ENCODE measurements at places on chromosomes 6 and 20.

DNA sequence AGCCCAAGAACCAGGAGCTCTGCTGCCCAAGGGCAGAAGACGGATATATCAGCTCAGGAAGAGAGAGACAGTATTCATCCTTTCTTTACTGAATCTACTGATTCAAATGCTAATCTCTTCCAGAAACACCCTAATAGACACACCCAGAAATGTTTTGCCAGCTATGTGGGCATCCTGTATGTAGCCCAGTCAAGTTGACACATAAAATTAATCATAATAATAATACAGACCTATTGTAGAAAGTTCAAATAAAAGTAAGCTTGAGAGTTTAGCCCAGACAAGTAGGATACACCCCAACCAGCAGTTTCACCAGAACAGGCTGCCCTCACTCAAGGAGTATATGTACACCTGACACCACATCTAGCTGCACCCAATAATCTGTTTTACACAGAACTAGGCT lies 73.9 kb upstream of the VGLL2 start:
- no peak for DNase-seq

- no peak for DNase-seq
Measured at GRCh38 chr6:100232781-100233573, 231.7 kb downstream of the SIM1 start.

- DNase-seq: no peak
Measured at GRCh38 chr6:124819346-124819745, 142.9 kb upstream of the RNF217 start.

- peak; percentile 31 for DNase-seq
Measured at GRCh38 chr20:47620808-47621805, 119.4 kb downstream of the NCOA3 start.

DNA sequence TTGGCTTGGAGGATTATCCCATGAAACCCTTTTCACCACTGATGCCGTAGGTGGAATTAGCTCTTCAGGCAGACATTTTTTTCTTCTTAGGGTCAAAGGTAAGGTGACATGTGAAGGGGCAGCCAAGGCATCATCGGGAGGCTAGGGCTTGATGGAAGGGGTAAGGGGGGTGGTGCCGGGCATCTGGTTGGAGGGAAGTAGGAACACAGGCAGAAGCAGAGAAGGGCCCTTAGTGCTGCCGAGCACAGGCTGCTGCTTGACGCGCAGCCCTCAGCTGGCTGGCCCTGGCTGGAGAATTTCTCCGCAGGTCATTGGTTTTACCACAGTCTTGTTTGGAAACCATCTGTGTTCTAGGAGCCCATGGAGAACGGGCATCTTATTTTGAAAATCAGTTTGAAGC lies 54.7 kb downstream of the TRAF3IP2 start:
- no peak for DNase-seq

GRCh38 chr20:427401-427800 lies 19.3 kb downstream of the RBCK1 start:
- no peak for DNase-seq

DNA sequence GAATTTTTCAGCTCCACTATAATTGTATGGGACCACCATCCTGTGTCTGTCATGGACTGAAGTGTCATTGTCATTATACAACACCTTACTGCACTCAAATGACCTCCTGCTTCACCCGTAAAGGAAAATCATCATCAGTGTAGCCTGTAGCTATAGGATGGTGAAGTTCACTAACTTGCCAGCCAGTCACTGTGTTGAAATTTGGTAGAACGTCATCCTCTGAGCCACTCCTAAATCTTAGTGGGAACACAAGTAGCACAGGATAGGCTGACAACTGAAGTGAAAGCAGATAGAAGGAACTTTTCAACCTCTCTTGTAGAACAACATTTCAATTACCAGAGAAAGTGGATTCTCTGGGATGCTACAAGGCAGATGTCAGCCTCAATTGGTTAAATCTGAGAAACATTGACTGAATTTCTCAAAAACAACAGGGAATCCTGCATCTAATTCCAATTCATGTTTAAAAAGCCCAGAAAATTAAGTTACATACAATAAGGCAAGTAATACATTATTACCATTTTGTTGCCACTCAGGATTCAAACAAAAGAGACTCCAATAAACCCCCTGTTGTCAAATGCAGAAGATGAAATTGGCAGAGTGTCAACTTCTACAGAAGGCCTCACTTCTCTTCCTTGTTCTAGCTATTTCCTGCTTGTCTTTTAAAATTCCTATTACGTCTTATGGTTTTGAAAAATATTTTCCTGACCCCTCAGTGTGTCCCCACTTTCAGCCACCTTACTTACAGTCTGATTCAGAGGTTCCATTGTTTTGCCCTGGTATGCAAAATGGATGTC lies 647.9 kb upstream of the AGPAT4 start:
- DNase-seq: no peak

GRCh38 chr20:6265204-6265904 lies 142.5 kb upstream of the FERMT1 start:
- DNase-seq: peak; percentile 20

DNA sequence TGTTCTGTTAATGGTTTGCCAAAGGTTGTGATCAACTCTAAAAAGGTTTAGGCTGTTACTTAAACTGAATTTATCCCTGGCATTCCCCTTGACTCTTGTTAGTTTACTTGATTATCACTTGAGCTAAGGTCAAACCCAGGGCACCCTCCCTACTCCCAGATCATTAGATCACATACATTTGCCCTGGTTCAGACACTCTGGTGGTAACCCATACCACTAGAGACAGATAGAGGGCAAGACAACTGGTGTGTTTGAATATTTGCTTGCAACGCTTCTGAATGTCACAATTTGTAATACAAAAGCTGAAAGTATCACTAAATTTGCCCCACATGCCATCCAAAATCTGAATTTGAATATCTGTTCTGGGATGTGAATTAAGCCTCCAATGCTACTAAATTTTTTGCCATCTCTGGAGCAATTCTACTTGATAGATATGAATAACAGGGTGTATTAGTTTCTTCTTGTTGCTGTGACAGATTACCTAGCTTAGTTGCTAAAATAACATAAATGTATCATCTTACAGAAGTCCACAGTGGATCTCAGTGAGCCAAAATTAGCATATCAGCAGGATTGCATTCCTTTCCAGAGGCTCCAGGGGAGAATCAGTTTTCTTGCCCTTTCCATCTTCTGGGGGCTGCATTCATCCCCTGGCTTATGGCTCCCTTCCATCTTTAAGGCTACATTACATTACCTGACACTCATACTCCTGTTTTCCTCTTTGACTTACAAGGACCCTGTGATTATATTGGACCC lies 45.4 kb downstream of the FIG4 start:
- DNase-seq: no peak

DNA sequence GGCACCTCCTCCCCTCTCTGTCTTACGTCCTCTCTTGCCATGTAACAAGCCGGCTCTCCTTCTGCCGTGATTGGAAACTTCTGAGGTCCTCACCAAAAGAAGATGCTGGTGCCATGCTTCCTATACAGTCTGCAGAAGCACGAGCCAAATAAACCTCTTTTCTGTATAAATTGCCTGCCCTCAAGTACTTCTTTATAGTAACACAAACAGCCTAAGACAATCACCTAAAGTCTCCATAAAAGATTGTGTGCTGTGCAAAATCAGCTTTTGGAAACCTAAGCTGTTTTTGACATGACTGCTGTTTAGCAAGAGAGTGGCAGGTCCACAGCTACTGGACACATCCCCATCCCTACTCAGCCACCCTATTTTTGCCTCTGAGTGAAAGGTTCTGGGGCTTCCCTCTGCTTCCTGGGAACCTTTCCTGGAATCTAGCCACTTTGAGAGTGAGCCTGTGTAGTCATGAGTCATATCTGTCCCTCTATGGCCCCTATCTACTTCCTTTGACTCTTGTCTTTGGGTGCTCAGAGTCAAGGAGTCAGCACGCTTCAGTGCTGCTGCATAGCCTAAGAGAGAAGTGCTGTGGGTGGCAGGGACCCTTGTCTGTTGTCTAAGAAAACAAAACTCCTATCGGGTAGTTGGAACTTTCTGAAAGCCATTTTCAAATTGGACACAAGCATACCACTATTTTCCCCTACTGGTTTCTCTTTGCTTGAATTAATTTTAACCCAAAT lies 110.0 kb downstream of the PPP1R14C start:
- no peak for DNase-seq

DNA sequence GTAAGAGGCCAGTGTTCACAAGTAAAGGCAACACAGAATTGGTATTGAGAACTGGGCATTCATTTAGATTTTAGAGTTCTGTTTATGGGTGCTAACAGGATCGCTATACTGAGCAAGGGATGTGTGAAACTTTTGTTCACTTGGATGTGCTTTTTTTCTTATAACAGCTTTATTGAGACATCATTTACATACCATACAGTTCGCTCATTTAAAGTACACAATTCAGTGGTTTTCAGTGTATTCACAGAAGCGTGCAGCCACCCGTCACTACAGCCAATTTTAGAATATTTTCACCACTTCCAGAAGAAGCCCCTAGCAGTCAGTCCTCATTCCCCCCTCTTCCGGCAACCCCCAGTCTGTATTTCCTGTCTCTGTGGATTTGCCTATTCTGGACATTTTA lies 48.7 kb downstream of the GFRA4 start:
- no peak for DNase-seq

GRCh38 chr6:167717455-167717854 lies 109.3 kb upstream of the AFDN start:
- no peak for DNase-seq

DNA sequence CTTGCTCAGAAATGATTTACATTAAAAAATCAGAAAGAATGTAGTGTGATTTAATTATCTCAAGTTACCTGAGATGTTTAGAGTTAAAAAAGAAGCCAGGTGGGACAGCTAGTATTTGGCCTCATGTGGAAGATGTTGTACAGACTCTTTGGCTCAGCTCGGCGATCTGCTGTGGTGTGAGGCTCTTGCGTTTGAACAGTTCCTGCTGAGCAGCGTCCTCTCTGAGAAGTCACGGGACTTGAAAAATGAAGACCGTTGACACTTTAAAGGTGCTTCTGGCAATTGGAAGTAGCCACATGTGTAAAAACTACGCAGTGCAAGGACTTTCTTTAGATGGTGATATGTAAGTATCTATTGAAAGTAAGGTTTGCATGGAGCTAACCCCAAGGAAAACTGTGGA lies 169.0 kb downstream of the BACH2 start:
- no peak for DNase-seq

- no peak for DNase-seq
Measured at GRCh38 chr6:72676995-72677394, 55.1 kb downstream of the KCNQ5 start.

GRCh38 chr6:144335914-144336313 lies 50.8 kb downstream of the UTRN start:
- no peak for DNase-seq

GRCh38 chr20:20953738-20954618 lies 152.2 kb downstream of the LINC00237 start:
- DNase-seq: no peak

GRCh38 chr20:21548390-21549035 lies 34.6 kb upstream of the NKX2-2 start:
- DNase-seq: no peak

GRCh38 chr6:170404036-170404435 lies 97.5 kb downstream of the FAM120B start:
- DNase-seq: no peak

DNA sequence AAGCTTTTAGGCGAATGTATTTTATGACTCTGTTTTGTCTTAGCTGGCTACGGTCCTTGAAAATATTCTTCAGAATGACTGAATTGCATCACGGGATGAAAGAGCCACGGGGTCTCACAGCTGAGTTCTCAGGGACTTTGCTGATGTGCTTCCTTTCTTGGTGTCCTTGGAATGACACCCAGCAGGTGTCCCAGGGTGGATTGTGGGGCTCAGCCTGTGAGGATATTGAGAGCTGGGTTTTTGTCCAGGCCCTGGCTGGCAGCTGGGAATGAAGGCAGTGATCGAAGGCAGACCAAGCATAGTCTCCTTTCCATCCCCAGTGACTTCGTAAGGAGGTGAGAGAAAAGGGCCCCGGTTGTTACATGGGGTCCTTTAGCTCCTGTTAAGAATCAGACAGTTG lies 18.8 kb upstream of the MAPK13 start:
- no peak for DNase-seq

GRCh38 chr6:168037242-168037641 lies 39.8 kb downstream of the KIF25 start:
- DNase-seq: no peak

DNA sequence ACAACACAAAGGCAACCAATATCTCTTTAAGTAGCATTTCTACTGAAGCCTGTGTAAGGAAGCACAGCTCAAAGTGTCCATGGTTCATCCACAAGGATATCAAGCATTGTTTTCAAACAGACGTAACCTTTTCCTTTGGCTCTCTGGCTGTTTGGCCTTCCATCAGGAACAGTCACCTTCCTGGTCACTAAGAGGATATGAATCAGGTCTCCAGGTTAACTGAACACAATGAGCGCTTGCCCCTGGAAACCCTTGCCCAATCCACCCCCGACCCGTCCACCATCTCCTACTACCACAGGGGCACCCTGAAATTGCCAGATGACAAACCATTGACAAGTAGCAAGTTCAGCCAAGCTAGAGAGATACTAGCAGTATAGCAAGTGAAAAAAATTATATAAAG lies 114.4 kb upstream of the COL21A1 start:
- DNase-seq: no peak

GRCh38 chr6:116365743-116366142 lies 5.0 kb upstream of the DSE start:
- no peak for DNase-seq

GRCh38 chr6:167000759-167001158 lies 1.6 kb downstream of the CEP43 start:
- no peak for DNase-seq

GRCh38 chr6:6686176-6686575 lies 97.7 kb downstream of the LY86 start:
- no peak for DNase-seq

- peak; percentile 64 for DNase-seq
Measured at GRCh38 chr6:25192590-25193459, 86.3 kb upstream of the CARMIL1 start.

Data from fibroblast of skin of left biceps (primary cell).